ENCODE measurements at places on chromosomes 1 and 21. TPM values are rescaled to one million over a fixed set of nuclear protein-coding genes. Genes with fewer than 3 reads are reported as not detected.

DNA sequence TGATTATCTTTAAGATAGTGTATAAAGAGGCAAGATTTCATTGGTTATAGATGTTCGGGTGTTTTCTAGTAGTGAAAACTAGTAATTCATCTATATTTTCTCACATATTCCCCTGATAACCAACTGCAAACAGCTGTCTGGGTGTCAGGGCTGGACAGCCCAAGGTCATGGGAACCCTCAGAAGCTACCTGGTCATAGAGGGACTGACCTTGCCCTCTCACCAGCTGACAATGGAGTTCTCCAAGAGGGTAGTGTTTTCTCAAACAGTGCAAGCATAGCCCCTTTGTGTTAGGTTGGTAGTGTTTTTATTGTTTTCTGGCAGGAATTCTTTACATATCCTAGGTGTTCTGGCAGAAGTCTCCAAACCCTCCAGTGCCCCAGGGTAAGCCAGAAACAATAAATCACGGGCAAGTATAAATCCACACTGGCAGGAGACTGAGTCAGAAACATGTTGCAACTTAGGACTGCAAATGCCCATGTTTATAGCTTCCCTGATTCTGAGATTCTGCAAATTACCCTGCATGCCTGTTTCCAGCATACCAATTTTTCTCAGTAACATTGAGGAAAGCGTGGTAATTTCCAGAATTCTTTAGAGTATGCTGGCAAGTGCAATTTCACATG lies 82.8 kb upstream of the ATP1A1 start:
- DNase-seq: no peak

DNA sequence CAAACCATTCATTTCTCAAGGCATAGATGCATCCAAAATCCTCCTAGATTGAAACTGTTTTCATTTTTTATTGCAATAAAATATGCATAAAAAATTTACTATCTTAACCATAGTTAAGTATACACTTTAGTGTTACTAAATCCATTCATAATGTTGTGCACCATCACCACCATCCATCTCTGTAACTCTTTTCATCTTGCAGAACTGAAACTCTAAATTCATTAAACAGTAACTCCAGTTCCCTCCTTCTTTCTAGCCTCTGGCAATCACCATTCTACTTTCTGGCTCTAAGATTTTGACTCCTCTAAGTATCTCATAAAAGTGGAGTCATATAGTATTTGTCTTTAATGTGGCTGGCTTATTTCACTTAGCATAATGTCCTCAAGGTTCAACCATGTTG lies 236.8 kb downstream of the SMYD3 start:
- no peak for DNase-seq

The VHLL gene
- not detected for total RNA-seq

The NR1I3 gene
- not detected for total RNA-seq

The SYT14 gene
- total RNA-seq: 0.10 TPM

- DNase-seq: no peak
Measured at GRCh38 chr1:59481881-59482505, 185.1 kb downstream of the FGGY start.

The RGS5 gene
- 187 TPM for total RNA-seq

GRCh38 chr1:240656531-240656930 lies 44.6 kb upstream of the GREM2 start:
- DNase-seq: no peak

DNA sequence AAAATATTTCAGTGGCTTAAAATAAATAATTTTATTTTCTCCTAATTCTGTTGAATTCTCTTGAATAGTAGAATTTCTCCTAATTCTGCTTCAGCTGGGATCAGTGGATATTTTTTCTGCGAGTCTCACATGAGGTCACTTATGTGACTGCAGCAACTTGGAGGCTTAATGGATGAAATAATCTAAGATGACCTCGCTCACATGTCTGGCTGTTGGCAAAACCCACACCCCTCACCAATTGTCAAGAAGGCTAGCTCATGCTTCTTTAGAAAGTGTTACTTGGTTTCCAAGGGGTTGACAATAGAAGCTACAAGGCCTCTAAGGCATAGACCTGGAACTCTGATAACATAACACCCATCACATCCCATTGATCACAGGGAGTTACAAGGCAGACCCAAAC lies 156.9 kb upstream of the DPYD start:
- no peak for DNase-seq

The IL12RB2 gene
- not detected for total RNA-seq

The PGBD5 gene
- total RNA-seq: 1.1 TPM

DNA sequence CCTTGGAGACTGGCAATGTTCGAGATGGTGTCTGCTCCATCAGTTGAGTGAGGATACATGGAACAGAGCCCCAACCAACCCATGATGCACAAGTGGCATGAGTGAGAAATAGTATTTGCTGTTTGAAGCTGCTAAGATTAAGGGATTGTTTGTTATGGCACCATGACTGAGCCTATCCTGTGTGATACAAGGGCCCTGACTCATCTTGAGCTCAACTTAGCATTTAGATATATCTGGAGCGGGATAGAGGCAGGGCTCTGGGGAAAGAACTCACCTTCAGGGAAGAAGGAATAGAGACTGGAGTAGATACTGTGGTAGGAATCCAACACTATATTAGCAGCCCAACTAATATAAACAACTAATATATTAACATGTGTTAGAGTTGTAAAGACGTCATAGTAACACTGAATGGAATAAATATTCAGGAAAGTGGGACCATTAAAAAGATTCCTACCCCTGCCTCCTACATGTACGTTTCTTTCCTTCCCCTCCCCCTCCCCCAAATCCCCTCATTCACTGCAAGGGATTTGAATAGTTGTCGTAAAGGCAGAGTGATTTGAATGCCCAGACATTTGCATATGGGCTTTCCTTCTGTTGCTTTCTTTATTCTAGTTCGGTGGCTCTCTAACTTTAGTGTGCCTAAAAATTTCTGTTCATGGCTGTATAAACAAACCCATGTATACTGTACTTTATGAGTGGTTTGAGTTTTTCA lies 106.6 kb upstream of the POU3F1 start:
- no peak for DNase-seq

- DNase-seq: no peak
Measured at GRCh38 chr1:54967372-54967771, 13.1 kb upstream of the TMEM61 start.

GRCh38 chr1:110643879-110644472 lies 30.8 kb downstream of the KCNA3 start:
- DNase-seq: no peak

The GABPA gene
- 24.4 TPM for total RNA-seq

- no peak for DNase-seq
Measured at GRCh38 chr1:193283016-193283415, 96.6 kb upstream of the B3GALT2 start.

GRCh38 chr1:55673416-55673815 lies 458.3 kb upstream of the USP24 start:
- DNase-seq: no peak

- no peak for DNase-seq
Measured at GRCh38 chr1:212291505-212292134, 6.4 kb downstream of the PPP2R5A start.

DNA sequence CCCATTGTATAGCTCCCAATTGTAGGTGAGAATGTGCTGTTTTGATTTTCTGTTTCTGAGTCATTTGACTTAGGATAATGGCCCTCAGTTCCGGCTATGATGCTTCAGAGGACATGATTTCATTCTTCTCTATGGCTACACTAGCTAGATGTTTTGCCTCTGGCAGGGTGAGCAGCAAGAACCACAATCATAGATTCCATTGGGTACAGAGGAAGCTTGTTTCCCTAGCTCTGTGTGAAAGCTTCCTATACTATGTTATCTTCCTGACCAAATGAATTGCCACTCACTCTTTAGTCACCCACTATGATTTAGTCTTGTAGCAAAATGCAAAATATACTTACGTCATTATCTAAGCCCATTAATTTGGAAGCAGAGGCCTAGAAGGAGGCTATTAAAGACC lies 616.3 kb downstream of the PLA2G4A start:
- DNase-seq: no peak

DNA sequence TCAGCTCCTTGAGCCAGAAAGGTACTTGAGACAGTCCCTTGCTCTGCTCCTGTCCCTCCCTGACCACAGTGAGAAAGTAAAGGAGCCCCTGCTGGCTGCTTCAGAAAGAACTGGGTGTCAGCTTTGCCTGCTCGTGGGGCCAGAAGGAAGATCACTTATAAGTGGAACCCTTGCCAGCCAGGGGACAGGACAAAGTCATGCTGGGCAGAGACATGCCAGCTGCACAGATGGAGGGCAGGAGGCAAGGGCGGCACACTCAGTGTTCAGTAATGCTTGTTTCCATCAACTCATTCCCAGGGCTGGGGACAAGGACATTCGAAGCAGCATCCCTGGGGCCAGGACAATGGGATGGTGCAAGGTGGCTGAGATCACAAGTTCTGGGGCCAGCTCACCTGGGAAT lies 41.8 kb downstream of the NTPCR start:
- no peak for DNase-seq

- no peak for DNase-seq
Measured at GRCh38 chr1:163202833-163203451, at the start of gene RGS5. RGS5 (minus strand) TSS chr1:163202916; CDS start chr1:163202835, 81 bp downstream.

The AADACL3 gene
- total RNA-seq: not detected

The ARHGEF11 gene
- 42.7 TPM for total RNA-seq

- DNase-seq: no peak
Measured at GRCh38 chr21:14877581-14878228, 187.1 kb downstream of the NRIP1 start.

DNA sequence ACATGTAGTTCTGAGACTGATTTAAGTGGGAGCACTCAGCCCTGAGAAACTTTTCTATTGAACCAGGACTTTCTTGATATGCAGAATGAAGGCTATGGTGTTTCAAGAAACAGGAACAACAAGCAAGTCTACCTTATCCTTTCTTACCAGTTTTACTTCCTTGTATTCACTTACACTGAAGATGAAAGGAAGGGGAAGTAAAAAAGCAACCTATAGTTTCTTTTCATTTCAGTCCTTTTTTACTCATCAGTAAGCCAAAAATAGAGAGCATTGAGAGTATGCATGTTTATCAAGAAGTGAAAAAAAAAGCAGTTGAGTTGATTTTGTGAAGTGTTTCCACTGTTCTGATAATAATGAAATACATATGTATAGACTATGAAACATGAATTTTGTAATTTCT lies 1010.3 kb downstream of the AMY1C start:
- DNase-seq: no peak

The CDC14A gene
- 3.9 TPM for total RNA-seq

- no peak for DNase-seq
Measured at GRCh38 chr1:54053745-54054437, 483 bp downstream of the TCEANC2 start.

DNA sequence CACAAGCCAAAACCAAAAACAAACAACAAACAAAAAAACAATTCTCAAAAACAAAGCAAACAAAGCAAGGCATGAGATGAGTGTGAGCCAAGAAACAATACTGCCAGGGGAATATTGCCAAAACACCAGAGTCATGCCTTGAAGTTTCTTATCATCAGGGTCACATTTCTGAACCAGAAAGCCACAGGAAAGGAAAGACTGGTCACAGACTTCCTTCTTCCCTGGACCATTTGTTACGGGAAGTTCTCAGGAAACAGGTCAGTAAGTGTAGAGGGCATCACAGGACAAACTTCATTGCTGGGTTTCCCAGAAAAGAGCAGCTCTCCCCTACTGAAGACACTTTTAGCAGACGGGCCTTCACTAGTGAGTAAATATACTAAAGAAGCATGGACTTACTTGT lies 191.2 kb downstream of the GABPA start:
- no peak for DNase-seq

The ABCA4 gene
- 6.6 TPM for total RNA-seq

Data from osteocyte (in vitro differentiated cells).